Stimulated activated CD8-positive, alpha-beta memory T cell treated with anti-CD3 and anti-CD28 coated beads, Interleukin-7, amount 100 ng/mL, for 24 hours (primary cell): ENCODE measurements at places on chromosomes 1 and 21.

DNA sequence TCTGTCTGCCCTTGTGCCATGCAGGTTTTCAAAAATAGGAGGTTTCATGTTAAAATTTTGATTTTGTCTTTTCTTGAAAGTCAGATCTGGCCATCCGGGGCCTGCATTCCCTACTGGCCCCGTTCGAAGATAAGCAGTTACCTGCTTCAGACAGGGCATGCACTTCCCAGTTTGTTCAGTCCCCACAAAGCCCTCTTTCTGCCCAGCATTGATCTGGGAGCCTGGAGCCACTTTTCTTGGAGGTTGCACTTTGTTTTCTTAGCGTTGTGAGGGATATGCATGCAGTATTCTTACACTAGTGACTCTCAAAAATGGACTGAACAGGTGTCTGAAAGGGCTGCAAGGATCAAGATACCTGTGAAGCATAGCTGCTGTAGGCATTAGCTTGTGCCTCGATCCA, 11.5 kb downstream of the MOV10 start:
- no peak for DNase-seq

DNA sequence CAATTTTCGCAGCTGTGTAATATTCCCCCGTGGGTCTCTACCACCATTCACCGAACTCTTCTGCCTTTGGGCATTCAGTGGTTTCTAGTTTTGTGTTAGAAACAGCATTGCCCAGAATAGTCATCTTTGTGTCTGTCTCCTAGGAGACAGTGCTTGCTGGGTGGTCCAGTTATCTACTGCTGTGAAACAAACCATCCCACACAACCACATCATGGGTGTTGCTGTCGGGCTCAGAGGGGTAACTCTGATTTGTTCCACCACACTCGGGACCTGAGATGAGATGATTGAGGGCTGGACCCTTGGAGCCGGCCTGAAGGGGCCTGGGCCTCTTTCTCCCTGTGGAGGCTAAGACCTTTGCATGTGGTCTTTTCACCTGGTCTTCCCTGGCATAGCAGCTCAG, 427.2 kb upstream of the VAMP3 start:
- DNase-seq = no peak

DNA sequence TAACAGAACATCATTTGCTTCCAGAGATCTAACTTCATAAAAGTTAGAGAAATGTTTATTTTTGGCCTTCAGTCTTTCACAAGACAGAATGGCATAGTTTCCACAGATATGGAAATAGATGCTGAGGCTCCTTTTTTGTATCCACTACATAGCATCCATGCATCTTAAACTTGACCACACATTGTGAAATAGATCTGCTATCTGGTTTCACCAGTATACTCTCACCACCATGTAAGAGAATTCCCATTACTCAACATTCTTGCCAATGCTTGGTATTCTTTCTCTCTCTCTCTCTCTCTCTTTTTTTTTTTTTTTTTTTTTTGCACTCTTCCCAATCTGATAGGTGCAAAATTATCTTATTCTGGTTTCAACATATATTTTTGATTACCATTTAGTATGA, 52.1 kb upstream of the PRMT6 start:
- DNase-seq = no peak

DNA sequence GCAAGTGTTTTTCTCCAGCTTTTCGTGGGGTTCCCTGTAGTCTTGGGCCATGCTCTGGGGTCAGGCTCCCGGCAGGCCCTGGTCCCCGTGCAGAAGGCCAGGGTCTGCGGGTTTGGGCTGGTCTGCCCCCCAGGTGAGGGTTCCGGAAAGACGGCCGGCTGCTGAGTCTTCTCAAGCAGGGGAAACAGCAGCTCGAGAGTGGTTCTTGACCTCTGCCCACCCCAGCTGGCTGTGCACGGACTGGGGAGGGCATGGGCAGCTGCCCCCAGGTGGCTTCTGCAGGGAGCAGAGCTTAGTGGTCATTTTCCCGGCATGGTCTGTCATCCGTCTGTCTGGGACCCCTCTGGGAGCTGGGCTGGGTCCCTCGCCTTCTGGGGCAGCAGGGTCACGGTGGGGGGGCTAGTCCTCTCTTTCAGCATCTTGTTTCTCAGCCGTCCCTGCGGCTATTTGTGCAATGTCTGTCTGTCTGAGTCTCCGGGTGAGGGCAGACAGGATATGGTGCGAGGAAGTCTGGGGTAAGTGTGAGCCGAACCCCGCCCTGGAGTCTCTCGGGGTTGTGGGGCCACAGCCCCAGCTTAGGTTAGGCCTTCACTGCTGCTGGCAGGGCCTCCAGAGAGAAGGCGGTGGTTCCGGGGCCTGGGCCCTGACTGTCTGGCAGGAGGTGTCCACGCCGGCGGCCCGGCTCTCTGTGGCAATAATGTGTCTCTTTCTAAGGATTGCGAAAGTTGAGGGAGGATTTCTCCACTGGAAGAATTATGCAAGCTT, 6.1 kb downstream of the SKI start:
- no peak for DNase-seq

DNA sequence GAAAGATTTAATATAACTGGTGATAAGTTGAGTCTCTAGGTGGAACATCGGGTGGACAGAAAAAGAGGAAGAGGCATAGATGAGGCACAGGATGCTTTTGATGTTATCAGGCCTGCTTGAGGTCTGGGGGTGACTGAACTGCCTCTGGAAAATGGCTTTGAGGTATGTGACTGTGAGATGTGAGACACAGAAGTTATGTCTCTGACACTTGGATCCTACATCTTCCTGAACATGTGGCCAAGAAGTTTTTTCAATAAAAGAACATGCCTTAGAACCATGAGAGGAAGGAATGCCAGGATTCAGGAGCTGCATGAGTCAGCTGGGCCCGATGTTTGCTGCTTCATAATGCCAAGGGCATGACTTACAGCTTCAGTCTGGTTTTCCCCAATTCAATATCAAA, 11.5 kb upstream of the AIM2 start:
- DNase-seq = no peak

DNA sequence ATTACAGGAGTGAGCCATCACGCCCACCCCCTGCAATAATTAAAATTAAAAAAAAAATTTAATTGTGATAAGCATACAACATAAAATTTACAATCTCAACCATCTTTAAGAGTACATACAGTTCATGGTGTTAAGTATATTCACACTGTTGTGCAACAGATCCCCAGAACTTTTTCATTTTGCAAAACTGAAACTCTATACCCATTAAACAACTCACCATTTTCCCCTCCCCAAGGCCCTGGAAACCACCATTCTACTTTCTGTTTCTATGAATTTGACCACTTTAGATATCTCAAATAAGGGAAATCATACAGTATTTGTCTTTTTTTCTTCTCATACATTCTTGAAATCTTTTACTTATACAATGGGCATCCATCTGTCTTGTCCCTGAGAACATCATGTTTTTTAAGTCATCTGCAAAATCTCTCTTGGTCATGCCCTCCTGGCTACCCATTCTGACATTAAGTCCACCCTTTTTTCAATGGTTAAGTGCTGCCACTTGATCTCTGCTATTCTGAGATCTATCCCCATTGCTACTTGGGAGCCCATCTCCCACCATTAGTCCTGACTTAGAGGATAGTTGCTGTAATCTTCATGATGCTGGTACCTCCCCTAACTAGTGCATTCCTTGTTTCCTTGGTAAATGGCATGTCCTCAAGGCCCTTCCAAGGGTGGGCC, 39.4 kb upstream of the ZFYVE9 start:
- DNase-seq = no peak

DNA sequence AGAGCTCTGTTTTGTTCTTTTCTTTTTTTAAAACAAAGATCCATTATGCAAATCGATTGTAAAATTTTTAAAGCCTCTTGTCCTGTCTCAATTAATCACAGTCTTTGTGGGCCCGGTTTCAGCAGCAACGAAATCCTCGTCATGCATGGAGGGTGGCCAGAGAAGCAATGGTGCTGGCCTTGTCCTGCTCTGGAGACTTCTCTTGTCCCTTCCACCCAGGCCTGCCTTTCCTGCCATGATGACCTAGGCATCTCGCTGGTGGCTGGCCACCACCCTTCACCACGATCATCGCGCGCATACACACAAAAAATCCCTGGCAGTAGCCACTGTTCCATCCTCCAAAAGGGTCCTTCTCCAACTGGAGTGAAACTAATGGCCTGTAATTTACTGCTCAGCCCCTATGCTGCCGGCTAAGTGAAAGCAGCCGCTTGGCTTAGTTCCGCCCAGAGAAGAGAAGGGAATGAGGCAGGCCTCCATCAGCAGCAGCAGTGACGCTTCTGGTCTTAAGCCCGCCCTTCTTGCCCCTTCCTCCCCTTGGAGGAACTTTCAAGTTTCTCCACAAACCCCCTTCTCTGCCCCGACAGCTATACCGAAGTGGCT, 309.5 kb downstream of the NPHP4 start:
- DNase-seq = no peak

DNA sequence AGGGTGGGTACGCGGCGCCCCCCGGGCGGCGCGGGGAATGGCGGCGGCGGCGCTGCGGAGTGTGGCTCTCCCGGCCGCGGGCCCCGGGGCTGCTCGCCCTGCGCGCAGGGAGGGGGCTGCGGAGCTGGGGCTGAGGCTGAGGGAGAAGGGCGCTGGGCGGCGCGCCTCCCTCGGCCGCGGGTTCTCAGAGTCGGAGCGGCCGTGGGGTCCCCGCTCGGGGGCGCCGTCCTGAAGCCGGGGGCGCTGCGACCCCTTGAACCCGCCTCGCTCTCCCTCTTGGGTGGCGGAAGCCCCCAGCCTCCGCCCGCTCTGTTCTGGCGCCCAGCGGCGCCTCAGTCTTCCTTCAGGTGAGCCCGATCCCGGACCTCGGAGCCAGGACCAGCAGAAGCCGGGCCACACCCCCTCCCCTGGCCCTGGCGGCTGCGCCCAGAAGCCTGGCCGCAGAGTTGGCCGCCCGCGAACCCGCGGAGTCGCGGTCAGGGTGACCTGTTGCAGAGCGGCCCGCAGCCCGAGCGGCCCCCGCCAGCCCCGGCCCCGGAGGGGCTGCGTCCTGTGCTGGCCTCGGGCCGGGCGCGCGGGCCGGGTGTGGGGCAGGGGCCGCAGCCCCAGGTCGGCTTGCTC, 532 bp downstream of the RALGPS2 start:
- no peak for DNase-seq

GRCh38 chr1:238677567-238677966, 708.8 kb upstream of the CHRM3 start:
- no peak for DNase-seq

GRCh38 chr1:33973799-33974545, 110.1 kb downstream of the HMGB4 start:
- DNase-seq = no peak
